Activated T-helper 17 cell treated with anti-CD3 and anti-CD28 coated beads, Interleukin-2, amount 50 U/mL, for 72 hours (primary cell): ENCODE measurements at places on chromosomes 7 and 10.

DNA sequence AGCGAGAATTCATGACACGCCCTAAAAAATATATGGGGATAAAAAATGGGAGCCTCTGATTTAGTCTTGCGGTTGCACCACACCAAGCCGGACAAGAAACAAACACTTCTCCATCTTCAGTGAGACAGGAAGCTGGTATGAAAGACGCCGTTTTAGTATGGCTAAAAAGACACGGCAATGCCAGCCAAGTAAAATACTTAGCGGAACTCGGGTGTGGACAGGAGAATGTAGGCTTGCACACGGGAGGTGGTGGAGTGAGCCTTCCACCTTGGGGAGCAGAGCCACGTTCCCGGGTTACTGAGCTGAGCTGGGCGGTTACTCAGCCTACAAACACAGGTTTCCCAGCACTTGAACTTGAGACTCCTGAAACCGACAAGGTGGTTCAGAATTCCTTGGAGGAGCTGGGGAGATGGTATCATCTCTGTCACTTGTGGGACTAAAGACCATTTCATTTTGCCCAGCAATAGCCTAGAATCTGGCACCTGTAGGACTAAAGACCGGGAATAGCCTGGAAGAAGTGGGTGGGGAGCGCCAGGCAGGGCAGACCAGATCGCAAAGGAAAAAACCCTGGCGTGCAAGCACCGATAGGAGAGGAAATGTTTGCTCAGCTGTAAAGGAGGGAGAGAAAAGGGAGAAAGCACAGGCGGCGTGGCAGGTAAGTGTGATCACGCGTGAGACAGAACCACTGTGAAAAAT, 34.8 kb upstream of the SEPHS1 start:
- peak overlapping the region; percentile 66 for H3K4me3 ChIP-seq
- H3K27ac ChIP-seq, result peak overlapping the region; percentile 38
- H3K27me3 ChIP-seq, result peaks cover 39% of the 10 kb centered on the region
- no peak for ATAC-seq
- H3K4me1 ChIP-seq, result peaks cover 9% of the 10 kb centered on the region

GRCh38 chr10:4688168-4688567, 137.8 kb upstream of the AKR1E2 start:
- no peak overlapping the region for H3K27ac ChIP-seq
- H3K4me1 ChIP-seq, result peaks cover 14% of the 10 kb centered on the region
- ATAC-seq, result no peak
- H3K27me3 ChIP-seq, result no peaks in the 10 kb centered on the region

DNA sequence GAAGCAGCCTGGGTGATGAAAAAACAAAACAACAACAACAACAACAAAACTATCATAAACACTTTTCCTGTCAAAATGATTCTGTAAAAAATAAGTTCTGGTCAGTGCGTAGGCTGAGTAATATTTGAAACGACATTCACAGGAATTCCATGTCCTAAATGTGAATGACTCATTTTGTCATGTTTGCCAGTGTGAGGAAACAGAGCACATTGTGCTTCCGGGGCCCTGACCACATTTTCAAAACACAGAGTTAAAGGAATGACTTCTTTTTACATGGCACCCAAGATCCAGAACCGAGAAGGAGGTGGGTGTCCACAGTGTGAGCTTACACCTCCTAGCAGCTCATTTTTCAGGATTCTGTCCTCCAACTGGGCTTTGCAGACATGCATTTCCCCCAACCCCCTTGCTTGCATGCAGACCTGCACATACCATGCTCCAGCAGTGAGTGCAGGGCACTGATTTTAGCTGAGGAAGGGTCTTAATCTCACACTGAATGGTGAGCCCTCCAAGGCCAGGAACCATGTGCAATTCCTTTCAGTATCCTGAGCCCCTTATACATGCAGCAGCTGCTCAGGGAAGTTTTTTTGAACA, 3.0 kb downstream of the CLRN3 start:
- no peak for ATAC-seq
- no peak overlapping the region for H3K4me3 ChIP-seq
- no peaks in the 10 kb centered on the region for H3K4me1 ChIP-seq
- H3K36me3 ChIP-seq, result no peaks in the 10 kb centered on the region

DNA sequence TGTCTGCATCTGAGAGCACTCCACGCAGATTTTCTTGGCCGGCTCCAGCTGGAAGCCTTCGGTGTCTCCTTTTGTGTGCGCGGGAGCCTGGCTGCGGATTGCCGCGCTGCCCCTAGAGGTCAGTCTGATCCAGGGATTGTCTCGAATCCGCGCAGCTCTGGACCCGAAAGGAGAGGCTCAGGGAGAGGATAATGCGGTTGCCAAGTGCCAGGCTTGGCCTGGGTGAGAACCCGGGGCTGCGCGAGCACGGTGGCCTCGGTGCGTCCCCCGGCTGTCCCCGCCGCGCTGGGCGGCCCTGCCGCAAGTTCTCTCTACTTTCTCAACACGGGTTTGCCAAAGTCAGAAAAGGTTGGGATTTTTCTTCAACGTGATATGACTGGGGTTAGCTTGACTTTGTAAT, 140.9 kb downstream of the ADCYAP1R1 start:
- no peaks in the 10 kb centered on the region for H3K4me1 ChIP-seq
- ATAC-seq, result no peak
- no peak overlapping the region for H3K27ac ChIP-seq
- peaks cover 29% of the 10 kb centered on the region for H3K27me3 ChIP-seq
- no peak overlapping the region for H3K4me3 ChIP-seq

DNA sequence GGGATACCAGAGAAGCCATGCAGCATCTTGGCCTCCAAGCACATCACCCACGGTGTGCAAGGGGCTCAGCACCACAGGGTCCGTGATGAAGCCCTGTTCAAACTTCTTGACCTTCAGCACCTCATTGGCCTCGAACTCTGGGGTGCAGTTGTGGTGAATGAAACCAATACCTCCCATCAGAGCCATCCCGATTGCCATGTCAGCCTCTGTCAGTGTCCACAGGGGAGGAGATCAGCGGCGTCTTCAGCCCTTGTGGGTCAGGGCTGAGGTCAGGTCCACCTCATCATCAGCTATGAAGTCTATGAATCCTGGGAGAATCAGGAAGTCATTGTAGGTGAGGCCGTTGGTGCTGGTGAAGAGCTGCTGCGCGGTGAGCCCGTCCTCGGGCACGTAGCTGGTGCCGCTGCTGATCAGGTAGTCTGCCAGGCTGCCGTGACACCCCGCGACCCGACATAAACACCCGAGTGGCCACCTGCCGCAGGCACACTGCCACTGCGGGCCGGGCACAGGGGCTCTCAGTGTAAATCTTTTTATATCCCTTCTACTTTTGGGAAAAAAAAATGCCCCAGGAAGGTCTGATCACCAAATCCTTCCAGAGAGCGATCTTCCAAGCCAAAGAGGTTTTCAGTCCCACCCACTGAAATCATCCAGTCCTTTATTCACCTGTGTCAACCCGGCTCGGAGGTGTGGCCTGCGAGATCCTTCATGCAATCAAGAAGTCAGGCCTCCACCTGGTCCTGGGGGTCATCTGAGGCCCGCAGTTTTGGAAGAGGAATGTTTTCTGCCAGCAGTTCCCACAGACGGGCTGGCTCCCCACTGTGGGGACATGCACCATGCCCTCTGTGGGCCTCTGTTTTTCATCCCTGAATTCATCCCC, 144.1 kb upstream of the KCNMA1 start:
- no peaks in the 10 kb centered on the region for H3K4me1 ChIP-seq
- no peaks in the 10 kb centered on the region for H3K27me3 ChIP-seq
- no peaks in the 10 kb centered on the region for H3K36me3 ChIP-seq
- H3K4me3 ChIP-seq, result no peak overlapping the region
